Neural crest cell (in vitro differentiated cells): ENCODE measurements at places on chromosomes 1 and 21. TPM values are rescaled to one million over a fixed set of nuclear protein-coding genes. Genes with fewer than 3 reads are reported as not detected.

DNA sequence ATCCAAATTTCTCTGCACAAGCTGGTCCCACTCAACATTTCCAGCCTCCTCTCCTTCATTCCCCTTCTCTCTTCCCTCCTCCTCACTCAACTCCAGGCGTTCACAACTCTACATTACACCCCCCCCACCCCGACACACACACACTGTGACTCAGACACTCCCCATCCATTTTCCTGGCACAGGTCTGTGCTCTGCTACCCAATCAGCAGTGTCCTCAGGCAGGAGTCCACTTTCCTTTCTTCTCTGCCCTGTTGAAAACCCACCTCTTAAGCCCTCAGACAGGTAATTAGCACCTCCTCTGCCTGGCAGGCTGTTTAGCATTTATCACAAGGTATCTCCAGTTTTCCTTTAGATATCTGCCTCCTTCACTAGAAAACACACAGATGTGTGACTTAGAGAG is 8.8 kb upstream of the LMX1A start:
- no peak overlapping the region for H3K4me3 ChIP-seq
- DNase-seq, result no peak
- no peak overlapping the region for H3K27ac ChIP-seq
- no peaks in the 10 kb centered on the region for H3K4me1 ChIP-seq
- H3K36me3 ChIP-seq, result no peaks in the 10 kb centered on the region
- peaks cover 93% of the 10 kb centered on the region for H3K27me3 ChIP-seq

GRCh38 chr1:8525558-8526275 is 207.8 kb downstream of the SLC45A1 start:
- peaks cover 24% of the 10 kb centered on the region for H3K4me1 ChIP-seq
- no peak overlapping the region for H3K4me3 ChIP-seq
- no peak overlapping the region for H3K27ac ChIP-seq
- no peaks in the 10 kb centered on the region for H3K27me3 ChIP-seq

Gene SYTL1
- 0.72 and 1.4 TPM in 2 replicates for total RNA-seq

Gene STUM
- 0.86 and 1.1 TPM in 2 replicates for total RNA-seq
